Testis (tissue), 5 donors: ENCODE measurements at places on chromosomes 11 and 22. TPM values are rescaled to one million over a fixed set of nuclear protein-coding genes. Genes with fewer than 3 reads are reported as not detected.

Gene OR2AT4
- total RNA-seq = 0.99 TPM

Gene MS4A2
- 2.6 TPM for total RNA-seq

Gene NCAM1
- total RNA-seq = 33.3 TPM

Gene C11orf42
- total RNA-seq = 10.1 TPM

Gene CASTOR1
- 71.4 TPM for total RNA-seq

Gene SYT7
- 8.7 TPM for total RNA-seq

Gene SAAL1
- 21.8 TPM for total RNA-seq

Gene APOA5
- total RNA-seq = not detected

Gene MTMR3
- total RNA-seq = 130 TPM

Gene CD44
- 13.4 TPM for total RNA-seq

Gene IL17RA
- total RNA-seq = 8.3 TPM

Gene ZNRD2
- 67.7 TPM for total RNA-seq

Gene CREB3L1
- total RNA-seq = 8.1 TPM

Gene ESAM
- 6.0 TPM for total RNA-seq

Gene LRRC32
- 9.1 TPM for total RNA-seq

Gene MYRF
- total RNA-seq = 9.2 TPM

Gene OR52N2
- total RNA-seq = not detected

Gene MN1
- total RNA-seq = 4.3 TPM

Gene BIK
- total RNA-seq = 7.2 TPM

Gene KCNQ1OT1
- total RNA-seq = 4.0 TPM

Gene ANGPTL5
- total RNA-seq = 0.31 TPM

Gene GLYATL1
- not detected for total RNA-seq

Gene TBRG1
- 35.7 TPM for total RNA-seq

Gene KCNJ11
- total RNA-seq = 2.1 TPM

Gene TUBA8
- 17.2 TPM for total RNA-seq

Gene PLA2G3
- 0.68 TPM for total RNA-seq
